ENCODE measurements at places on chromosomes 13 and 19.

GRCh38 chr19:55686311-55687050 is 11.5 kb downstream of the EPN1 start:
- DNase-seq = no peak

DNA sequence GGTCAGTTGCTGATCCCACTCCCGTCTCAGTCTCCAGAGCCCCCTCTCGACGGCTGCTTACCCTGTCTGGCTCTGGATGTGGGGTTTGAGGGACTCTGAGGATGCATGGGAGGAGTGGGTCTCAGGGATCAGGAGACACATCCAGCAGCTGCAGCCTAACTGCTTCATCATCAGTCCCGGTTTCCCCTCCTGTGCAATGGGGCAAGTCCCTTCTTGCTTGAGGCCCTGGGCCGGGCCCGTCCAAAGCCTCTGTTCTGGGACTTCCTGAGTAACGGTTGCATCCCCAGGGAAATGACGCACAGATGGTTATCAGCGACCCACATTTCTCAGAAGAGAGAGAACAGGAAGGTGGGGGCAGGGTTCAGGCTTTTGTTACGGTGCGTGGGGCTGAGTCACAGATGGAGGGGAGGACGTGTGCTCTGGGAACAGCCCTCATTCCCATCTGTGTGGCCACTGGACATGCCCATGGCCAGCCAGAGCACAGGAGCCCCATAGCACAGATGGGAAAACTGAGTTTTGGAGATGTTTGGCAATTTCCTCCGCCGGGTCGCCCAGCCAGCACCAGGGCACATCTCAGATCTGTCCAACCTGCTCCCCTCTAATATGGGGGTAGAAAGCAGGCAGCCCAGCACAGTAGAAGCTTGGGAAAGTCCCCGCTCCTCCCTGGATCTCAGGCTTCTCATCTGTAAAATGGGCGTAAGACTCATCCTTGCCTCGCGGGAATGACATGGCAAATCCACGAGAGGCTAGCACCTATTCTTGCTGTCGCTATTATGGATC is 19.3 kb downstream of the GNA15 start:
- no peak for DNase-seq

GRCh38 chr13:31093145-31093885 is 68.4 kb downstream of the HSPH1 start:
- no peak for DNase-seq

DNA sequence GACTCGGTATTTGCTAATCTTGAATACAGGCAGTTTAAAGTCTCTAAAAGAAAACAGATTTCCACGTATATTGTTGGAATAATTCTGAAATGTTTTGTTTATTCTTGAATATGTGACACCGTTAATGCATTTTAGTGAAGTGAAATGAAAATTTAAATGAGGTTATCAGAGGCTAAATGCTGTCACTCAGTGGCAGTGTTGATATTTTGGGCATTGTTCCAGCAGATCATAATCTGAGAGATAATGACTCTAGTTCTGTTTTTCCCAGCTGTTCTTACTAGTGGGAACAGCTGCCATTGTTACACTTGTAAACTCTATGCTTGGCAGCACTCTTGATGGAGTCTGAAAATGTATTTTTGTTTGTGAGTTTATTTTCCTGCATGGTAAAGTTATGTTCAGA is 365.6 kb upstream of the SLC10A2 start:
- DNase-seq = no peak

DNA sequence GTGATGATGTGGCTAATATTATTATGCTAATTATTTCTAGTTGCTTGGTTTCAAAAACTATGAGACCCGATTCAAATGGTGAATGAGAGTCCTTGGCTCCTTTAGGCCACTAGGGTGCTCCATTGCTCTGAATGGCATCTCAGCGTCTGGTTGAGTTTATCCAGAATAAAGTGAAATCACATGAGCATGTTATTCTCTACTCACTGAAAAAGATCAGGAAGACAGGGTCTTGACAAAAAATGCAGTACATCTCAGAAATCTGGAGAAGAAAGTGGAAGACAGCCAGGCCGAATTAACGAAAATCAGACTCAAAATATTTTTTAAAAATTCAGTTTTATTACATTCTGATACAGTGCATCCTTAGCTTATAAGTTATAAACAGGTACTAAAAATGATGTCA is 516.2 kb downstream of the MYO16 start:
- no peak for DNase-seq

DNA sequence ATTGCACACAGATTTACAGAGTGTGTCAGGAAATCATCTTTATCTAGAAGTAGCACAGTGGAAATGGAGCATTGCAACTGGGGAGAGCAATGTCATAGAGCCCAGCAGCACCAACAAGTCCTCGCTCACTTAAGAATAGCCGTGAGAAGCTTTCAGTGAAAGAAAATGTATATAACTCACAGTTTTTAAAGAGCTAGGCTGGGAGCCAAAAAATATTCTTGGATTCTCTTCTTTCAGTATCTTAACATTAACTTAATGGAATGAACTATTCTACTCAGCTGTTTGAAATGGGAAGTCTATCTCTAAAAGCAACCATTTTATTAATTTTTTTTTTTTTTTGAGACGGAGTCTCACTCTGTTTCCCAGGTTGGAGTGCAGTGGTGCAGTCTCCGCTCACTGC is 329.6 kb downstream of the COG6 start:
- DNase-seq = no peak

DNA sequence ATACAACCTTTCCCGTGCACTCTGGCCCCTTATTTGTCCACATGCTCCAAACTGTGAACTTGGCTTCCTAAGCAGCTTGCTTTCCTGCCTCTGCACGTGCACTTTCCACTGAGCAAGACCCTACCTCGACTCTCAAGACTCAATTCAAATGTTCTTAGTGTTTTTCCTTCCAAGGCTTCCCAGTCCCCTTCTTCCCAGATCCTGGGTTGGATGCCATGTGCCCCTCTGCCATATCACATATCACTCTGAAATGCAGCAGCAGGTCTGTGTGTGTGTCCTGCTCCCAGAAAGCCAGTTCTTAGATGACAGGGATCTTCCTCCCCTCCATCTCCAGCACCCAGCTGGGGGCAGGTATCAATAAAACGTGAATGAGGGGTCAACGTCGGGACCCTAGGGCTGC is 3.0 kb downstream of the ZNF557 start:
- no peak for DNase-seq

DNA sequence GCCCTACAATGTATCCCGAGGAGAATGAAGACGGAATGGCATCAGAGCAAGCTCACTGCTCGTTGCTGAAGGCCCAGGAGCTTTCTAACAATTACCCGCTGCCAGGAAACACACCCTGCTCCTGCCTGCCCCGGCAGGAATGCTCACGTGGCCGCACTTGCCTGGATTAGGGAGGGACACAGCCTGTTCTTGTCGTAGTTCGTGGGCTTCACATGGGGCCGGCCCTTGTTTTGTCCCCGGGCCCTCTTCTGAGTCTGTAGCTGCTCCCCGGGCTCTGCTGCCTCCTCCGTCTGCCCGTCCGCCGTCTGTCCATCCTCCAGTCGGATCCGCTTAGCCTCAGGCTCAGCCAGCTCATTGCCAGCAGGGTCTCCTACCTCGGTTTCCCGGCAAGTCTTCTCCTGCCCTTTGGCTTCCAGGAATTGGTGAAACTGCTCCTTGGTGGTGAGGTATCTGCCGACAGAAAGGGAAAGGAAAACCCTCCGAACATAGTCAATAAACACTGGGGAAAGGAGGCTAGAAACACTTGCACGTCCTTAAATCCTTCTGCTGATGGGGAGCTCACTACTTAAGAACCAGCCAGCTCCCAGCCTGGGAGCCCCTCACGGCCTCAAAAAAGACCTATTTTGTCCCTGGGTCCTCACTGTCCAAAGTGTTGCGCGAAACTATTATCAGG is 941 bp downstream of the DUS3L start:
- no peak for DNase-seq

- no peak for DNase-seq
Measured at GRCh38 chr13:40181203-40181845, 485.1 kb downstream of the FOXO1 start.

GRCh38 chr19:28504727-28505126 is 708.2 kb downstream of the UQCRFS1 start:
- peak; percentile 38 for DNase-seq

DNA sequence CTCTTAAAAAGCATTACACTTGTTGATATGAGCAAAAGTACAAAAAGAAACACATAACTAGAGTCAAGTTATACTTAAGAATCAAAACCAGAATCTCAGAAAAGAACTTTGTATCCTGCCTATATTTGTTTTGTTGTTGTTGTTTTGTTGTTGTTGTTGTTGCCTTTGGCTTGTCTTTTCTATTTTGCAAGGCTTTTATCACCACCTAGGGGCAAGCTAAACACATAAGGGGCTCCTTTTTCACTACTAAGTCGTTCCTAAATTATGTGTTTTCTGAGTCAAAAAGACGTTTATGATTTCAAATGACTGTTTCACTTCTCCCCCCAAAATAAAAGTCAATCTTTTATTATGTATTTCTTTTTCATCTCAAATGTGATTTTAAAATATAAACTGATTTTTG is 250.2 kb downstream of the RBM26 start:
- DNase-seq = no peak

DNA sequence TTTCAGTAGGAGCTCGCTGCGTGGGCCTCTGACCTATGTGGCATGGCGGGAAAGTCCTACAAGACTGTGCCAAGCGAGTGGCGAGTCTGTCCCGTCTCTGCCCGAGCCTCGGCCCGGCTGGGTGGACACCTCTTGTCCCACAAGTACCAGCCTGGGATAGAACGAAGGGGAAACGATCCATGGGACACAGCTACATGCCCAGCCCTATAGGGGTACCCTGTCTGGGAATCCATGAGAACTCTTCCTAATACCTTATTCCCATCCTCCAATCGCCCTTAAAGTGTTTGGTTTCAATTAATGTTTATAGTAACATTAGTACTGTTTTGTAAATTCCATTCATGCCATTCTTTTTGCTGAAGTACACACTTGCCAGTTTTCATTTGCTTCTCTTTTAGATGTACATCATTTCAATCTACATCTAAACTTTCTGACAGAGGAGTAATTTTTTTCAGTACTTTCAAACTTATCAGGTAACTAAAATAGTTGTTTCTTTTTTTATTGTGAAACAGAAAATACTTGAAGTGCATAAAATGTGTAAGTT is 667 bp upstream of the ZNF790 start:
- no peak for DNase-seq

DNA sequence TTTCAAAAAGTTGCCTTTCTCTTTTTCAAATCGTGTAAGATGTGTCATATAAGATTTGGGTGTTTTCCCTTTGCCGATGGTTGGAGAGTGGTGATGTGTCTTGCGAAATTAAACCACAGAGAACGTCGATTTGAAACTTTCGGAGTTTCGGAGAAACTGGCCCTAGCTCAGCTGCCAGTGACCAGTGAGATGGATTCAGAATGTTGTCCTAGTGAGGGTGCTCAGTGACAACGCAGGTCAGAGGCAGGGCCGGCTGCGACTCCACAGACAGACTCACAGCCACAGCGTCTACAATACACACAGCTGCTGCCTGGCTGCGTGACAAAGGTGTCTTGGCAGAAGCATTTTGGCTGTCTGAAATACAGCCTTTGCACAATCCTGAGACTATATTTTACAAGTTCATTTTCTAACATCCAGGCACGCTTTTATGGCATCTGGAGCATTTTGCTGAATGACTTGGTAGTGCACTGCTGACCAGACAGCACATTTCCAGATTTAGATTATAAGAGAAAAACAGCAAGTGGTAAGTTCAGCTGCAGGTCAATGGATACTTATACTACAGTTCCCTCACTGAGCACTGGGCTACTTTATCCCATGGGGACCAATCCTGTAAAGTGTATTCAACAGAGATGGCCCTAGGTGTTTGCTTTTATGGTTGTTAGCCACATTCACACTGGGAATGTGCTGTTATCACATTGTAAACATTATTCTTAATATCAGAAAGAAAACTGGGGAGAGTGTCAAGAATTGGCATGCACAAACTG is 207.5 kb downstream of the KCNRG start:
- peak; percentile 14 for DNase-seq

- DNase-seq = no peak
Measured at GRCh38 chr19:46481223-46481848, 10.0 kb upstream of the PNMA8A start.

GRCh38 chr19:13104360-13104847 is 1.7 kb upstream of the LYL1 start:
- DNase-seq = peak; percentile 82

DNA sequence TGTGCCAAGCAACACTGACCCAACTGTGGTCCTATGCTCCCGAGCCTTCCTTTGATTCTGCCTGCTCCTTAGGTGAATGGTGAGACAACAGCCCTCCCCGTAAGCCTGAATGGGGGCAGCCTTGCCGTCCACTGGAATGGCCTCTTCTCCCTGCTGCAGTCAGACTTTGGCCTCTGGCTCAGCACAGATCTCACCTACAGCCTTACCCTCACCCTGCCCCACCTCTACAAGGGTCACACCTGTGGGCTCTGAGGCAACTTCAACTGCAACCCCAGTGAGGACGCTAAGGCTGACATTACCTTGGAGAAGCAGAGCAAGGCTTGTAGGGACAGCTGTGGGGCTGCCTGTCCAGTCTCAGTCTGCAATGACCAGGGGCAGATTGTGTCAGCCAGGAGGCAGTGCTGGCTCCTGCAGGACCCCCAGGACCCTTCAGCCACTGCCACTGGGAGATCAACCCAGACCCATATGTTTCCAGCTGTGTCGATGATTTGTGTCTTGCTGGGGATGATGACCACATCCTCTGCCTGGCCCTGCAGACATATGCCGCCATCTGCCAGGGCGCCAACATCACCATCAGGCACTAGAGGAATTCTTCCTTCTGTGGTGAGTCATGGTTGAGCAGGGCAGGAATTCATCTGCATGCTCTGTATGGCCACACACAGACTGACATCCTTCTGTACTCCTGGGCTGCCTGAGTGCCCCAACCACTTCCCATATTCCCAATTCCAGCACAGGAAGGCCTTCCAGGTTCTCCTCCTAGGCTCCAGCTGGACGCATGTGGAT is 27.3 kb upstream of the FXYD3 start:
- no peak for DNase-seq

DNA sequence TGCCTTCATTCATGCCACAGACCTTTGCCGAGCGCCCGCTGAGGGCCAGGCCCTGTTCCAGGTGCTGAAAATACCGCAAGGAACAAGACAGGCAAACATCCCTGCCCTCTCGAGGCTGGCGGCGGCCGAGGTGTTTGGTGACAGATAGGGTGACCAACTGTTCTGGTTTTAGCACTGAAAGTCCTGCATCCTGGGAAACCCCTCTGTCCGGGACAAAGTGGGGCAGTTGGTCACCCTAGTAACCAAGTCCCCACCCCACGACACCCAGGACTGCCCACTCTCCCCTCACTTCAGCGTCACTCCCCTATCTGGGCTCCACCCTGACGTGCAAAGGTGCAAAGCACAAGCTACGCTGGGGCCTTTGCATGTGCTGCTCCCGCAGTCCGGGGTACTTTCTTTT is 17.3 kb downstream of the ZBTB7A start:
- no peak for DNase-seq

- DNase-seq = no peak
Measured at GRCh38 chr13:19726611-19727010, 56.1 kb downstream of the PSPC1 start.

GRCh38 chr19:52700673-52701072 is 34.2 kb downstream of the ZNF611 start:
- no peak for DNase-seq

GRCh38 chr13:45419945-45420344 is 1.8 kb upstream of the SLC25A30 start:
- no peak for DNase-seq

GRCh38 chr19:31957711-31958110 is 387.7 kb upstream of the ZNF507 start:
- DNase-seq = no peak
